Activated CD4-positive, alpha-beta T cell treated with anti-CD3 and anti-CD28 coated beads, Interleukin-2, amount 50 U/mL, for 16 hours (primary cell): ENCODE measurements at places on chromosomes 4 and X.

DNA sequence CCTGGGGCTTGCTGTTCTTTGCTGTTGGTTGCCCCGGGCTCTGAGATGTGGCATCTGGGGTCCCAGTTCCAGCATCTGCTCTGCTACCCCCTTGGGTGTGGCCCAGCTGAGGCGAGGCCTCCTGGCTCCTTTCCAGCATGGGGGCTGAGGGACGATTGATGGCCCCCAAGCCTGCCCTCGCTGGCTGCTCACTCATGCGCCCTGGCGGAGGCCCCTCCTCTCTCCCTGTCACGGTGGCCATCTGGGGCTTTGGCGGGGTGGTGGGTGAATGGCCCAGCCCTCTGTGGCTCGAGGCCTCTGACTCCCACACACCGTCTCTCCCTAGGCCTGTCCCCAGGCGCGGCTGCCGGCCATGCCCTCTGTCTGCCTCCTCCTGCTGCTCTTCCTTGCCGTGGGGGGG, 1.8 kb downstream of the PLXNA3 start:
- DNase-seq, result no peak

DNA sequence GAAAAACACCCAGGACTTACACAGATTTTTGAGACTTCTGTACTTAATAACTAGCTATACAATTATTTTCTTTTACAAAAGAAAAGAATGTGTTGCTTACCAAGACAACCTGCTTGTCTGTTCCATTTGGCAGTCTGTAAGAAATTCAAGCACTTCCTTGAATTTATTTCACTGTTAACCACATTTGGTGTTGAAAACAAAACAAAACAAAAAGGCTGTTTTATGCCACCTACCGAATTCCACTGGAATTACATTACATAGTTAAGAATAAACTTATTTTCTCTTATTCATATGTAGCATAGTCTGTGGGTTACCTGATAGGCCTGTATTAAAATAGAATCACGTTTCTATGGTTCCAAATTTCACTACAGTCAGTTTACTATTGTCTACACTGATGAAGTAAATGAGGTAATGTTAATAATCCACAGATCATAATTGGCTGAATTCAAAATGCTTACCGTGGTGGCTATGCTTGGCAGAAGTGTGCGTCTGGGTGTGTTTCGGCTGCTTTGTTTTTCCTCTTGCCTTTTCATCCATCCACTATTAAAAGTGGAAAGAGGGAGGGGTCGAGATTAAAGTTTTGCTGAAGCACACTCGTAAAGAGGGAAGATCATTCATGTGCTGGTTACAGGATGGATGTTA, at the start of gene TLR1:
TSS of gene TLR1 (minus strand) at position 138 of the 642 bp plus-strand sequence. CDS start 5,960 bp downstream, outside the sequence.
- peak; percentile 71 for DNase-seq

- no peak for DNase-seq
Measured at GRCh38 chrX:4253092-4253491, 539.6 kb upstream of the PRKX start.

- no peak for DNase-seq
Measured at GRCh38 chr4:183912585-183912984, 7.5 kb downstream of the STOX2 start.

- no peak for DNase-seq
Measured at GRCh38 chr4:80507507-80507906, 172.0 kb downstream of the CFAP299 start.

- DNase-seq, result no peak
Measured at GRCh38 chr4:7214359-7214758, 22.0 kb downstream of the SORCS2 start.

DNA sequence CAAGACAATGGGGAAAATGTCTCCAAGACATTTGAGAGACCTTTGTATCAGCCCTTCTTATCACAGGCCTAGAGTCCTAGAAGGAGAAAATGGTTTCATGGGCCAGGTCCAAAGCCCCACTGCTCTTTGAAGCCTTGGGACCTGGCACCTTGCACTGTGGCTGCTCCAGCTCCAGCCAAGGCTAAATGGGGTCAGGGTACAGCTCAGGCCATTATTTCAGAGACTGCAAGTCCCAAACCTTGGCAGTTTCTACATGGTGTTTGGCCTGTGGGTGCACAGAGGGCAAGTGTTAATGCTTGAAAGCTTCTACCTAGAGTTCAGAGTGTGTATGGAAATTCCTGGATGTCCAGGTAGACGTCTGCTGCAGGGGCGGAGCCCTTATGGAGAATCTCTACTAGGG, 28.5 kb downstream of the SHROOM3 start:
- no peak for DNase-seq

- no peak for DNase-seq
Measured at GRCh38 chr4:13860126-13860525, 232.6 kb upstream of the BOD1L1 start.

DNA sequence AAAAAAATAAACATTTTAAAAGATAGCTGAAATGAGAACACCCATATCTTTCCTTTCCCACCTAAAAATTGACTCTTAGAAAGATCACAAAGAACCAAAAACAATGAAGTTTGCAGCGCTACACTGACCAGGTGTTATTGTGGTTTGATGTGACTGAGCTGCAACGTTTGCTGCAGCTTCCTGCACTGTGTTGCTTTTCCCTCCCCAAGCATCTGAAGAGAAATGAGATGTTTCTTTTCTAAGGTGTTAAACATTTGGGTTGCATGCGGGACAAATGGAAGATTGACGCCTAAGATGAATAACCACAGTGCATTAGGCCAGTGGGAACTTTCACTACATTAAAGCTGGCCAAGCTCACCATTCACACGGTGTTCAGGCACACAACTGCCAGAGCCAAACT, 8.9 kb downstream of the LEF1 start:
- DNase-seq, result no peak

- DNase-seq, result no peak
Measured at GRCh38 chr4:76896614-76897535, 1.1 kb downstream of the SOWAHB start.

GRCh38 chrX:150899191-150899757, 806 bp upstream of the CD99L2 start:
- DNase-seq, result peak; percentile 8

- no peak for DNase-seq
Measured at GRCh38 chrX:70480660-70481018, 36.0 kb downstream of the DLG3 start.

GRCh38 chrX:124282580-124282979, 49.9 kb upstream of the TEX13D start:
- DNase-seq, result peak; percentile 30

DNA sequence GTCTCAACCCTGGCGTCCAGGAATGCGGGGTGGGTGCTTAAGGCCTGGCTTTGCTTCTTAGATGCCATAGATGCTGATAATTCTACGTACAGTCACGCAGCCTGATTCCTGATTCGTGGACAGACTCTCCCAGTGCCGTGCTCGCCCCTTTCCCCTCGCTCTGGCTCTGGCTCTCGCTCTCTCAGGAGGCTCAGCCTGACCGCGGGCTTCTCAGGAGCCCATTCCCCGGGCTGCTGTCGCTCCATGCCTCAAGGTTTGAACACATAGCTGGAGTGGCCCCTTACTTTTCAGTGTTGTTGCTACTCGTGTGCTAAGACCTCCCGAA, 59.2 kb upstream of the ZC4H2 start:
- DNase-seq, result peak; percentile 18

GRCh38 chrX:3713225-3713936, at the start of gene PRKX:
TSS of gene PRKX (minus strand) at chrX:3713649. CDS start at chrX:3713253, 396 bp downstream.
- peak; percentile 79 for DNase-seq

DNA sequence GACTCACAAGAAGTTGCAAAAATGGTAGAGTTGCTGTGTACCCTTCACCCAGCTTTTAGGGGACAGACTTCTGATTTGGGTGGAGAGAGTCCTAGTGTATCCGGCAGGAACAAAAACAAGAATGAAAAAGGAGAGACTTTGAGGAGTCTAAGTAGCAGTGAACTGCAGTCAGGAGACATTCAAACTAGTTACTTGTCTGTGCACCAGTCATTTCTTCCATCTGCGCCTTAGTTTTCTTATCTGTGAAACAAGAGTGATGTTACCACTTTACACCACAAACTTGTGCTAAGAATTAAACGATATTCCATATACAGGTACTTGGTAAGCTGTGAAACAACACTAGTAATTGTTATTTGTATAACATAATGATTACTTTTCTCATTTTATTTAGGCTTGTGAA, 47.3 kb downstream of the SH2D1A start:
- peak; percentile 21 for DNase-seq

GRCh38 chr4:62170235-62170634, 970.1 kb downstream of the ADGRL3 start:
- DNase-seq, result no peak

DNA sequence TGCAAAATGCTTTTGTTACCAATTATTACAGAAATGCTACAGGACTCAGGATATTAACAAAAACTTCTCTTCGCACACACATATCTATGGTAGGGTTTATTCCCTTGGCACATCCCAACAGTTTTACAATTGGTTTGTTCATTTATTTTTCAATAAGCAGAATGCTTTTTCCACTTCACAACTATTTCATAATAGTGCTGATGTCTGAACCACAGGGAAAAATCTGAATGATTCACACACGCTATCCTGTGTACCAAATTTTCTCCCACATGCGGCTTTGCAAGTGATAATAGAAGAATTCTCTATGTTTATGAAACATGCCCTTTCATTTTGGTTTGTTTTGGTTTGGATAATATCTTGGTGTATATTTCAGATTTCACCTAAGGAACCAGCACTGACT, 725.7 kb upstream of the TENM3 start:
- DNase-seq, result no peak

GRCh38 chrX:72269671-72270251, 7.3 kb downstream of the RPS4X start:
- peak; percentile 53 for DNase-seq

GRCh38 chr4:7705062-7705461, 234.6 kb downstream of the AFAP1 start:
- DNase-seq, result no peak

DNA sequence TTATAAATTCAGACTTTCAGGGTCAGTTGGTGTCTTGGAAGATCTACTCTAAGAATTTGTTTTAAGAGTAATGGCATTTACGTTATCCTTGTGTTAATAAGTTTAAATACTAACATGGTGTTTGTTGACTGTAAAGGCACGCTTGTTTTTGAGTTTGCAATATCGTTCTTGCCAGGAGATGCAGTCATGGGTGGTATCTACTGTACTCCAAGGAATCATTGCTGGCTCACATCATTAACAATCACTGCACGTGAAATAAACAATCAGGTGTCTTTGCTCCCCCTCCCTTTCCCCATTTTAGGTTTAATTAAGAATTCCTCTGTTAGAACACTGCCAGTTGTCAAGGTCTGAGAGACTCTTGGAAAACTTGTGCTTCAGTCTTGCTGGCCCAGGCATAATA, 1.6 kb downstream of the HHIP start:
- no peak for DNase-seq

DNA sequence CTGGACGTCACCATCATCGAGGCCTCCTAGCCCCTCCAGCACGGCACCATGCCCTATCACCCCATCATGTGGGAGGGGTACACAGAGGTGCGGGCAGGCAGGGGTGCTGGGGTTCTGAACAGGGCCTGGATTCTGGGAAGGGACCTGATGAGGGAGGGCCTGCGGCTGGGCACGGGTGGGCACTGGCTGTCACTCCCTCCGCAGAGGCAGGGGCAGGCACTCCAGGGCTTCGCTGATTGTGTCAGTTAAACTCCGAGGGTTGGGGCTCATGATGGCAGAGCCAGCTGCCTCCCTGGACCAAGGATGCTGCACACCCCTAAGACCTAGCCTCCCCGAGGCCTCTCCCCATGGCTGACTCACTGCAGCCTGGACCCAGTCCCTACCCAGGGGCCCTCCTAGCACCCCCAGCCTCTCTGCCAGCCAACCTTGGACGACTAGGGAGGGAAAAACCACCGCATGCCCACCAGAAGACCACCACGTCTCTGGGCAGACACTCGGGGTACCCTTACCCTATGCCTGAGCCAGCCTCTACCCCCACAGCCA, 45.9 kb downstream of the ZFYVE28 start:
- DNase-seq, result no peak

DNA sequence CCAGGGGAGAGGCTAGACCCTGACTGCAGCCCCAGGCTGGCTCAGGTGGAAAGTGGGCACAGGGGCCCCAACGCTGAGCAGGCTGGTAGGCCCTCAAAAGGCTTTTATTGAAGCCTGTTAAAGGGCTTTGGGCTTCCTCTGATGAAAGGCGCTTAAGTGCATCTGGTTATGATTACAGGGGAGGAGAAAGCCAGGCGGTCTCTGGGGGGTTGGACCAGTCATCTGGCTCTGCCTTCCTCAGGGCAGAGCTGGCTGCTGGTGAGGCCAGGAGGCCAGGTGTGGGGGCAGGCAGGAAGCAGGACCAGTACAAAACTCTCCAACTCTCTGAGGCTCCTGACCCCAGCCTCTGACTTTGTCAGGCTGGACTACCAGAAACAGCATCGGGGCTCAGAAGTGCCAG, 68.8 kb upstream of the BCOR start:
- no peak for DNase-seq

DNA sequence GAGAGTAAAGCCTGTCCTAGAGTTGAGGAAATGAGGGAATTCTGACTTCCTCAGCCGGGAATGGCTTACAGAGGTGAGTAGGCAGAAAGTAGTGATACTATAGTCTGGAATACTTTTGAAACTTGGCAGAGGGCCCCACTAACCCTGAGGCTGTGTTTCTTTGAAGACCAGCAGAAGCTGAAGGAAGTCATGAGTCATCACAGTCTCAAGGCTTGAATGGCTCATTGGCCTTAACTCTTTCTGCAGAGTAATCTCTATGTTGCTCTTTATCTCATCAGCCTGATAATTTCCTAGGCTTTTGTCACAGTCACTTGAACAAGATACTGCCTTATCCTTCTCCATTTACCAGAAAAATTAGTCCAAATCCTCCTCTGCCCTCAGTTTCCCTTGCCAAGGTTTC, 80.8 kb downstream of the ANKRD50 start:
- peak; percentile 23 for DNase-seq

DNA sequence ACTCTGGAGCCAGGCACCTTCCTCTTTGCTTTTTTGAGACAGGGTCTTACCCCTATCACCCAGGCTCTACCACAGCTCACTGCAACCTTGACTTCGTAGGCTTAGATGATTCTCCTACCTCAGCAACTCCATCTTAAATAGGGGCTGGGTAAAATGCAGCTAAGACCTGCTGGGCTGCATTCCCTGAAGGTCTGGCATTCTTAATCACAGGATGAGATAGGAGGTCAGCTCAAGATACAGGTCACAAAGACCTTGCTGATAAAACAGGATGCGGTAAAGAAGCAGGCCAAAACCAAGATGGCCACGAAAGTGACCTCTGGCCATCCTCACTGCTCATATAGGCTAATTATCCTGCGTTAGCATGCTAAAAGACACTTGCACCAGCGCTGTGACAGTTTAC, 770.8 kb upstream of the PRKX start:
- DNase-seq, result no peak

GRCh38 chr4:76709772-76710090, 188.2 kb downstream of the SOWAHB start:
- DNase-seq, result no peak

DNA sequence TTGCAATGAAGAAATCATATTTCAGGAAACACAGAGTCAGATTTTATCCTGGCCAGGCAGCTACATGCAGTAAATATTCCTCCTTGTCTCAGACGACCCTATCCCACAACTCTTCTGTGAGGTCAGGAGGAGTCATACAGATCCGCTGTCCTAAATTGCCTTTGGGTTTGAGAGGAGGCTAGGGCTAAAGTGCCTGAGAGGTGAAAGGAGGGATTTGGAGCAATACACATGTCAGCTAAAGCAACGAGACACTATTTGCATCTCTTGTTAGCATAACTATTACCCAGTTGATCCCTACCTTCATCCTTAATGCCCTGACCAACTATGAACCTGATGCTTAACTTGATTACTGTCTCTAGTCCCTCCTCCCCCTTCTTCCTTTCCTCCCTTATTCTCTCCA, 98.6 kb downstream of the TBC1D19 start:
- DNase-seq, result no peak
